ENCODE measurements at places on chromosomes 12 and 14.
A peak's percentile ranks its signal among the peaks of the same experiment; 100 is the strongest.

GRCh38 chr12:96989916-96990315 is 82.9 kb downstream of the NEDD1 start:
- no peak for DNase-seq

- no peak for DNase-seq
Measured at GRCh38 chr14:56807386-56808109, 2.7 kb downstream of the OTX2 start.

DNA sequence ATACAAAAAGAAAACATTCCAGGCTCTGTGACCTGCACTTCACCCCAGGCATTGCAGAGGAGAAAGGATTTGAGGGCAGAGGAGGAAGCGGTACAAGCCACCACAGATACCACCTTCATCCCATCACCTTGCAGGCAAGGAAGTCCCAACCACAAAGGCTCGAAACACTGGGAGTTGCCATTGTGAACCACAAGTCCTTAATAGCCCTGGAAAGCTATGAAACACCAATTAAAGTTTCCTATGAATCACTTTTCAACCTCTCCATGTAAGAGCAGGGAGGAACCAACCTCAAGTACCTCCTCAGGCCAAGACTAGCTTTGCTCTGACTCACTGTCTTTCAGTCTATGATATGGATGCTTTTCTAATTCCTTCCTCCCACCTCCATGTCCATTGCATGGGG is 27.0 kb downstream of the MAP3K9 start:
- DNase-seq: no peak

- no peak for DNase-seq
Measured at GRCh38 chr12:100331871-100332270, 25.0 kb upstream of the SLC17A8 start.

- DNase-seq: no peak
Measured at GRCh38 chr14:21047378-21047781, 5.2 kb downstream of the RNASE7 start.

- peak; percentile 17 for DNase-seq
Measured at GRCh38 chr12:102879144-102879763, 37.8 kb downstream of the PAH start.

- no peak for DNase-seq
Measured at GRCh38 chr14:55288439-55288838, 17.2 kb downstream of the FBXO34 start.

GRCh38 chr14:93804654-93805053 is 16.4 kb upstream of the PRIMA1 start:
- DNase-seq: no peak

GRCh38 chr12:77151030-77151429 is 85.7 kb upstream of the E2F7 start:
- DNase-seq: no peak

DNA sequence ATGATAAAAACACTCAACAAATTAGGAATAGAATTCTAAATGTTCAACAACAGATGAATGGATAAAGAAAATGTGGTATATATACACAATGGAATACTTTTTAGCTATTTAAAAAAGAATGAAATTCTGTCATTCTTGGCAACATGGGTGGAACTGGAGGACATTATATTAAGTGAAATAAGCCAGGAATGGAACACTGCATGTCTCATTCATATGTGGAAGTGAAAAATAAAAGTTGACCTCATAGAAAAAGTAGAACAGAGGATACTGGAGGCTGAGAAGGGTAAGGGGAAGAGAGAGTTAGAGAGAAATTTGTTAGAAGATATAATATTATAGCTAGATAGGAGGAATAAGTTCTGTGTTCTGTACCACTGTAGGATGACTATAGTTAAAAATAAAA is 35.8 kb upstream of the ZFP36L1 start:
- no peak for DNase-seq

- DNase-seq: peak; percentile 23
Measured at GRCh38 chr14:74867673-74868072, 8.3 kb downstream of the PROX2 start.

- DNase-seq: no peak
Measured at GRCh38 chr14:101033446-101034165, 130.1 kb upstream of the RTL1 start.
